ENCODE measurements at places on chromosomes 11 and 22.

GRCh38 chr22:25368271-25368670 lies 148.8 kb downstream of the CRYBB2 start:
- no peak for DNase-seq

DNA sequence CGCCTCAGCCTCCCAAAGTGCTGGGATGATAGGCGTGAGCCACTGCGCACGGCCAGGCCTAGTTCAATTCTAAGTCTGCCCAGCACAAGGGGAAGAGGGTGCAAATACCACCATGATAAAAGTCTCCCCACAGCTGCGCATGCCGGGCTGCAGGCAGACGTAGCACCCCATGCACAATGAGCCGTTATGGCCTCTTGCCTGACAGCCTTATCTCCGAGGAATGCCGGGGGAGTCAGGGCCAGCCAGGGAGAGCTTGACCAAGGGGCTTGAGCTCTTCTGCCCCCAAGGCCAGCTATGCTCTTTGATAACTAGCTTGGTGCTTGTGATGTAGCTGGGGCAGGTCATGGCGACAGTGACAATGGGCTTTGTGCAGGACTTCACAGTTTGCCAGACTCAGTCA lies 13.7 kb upstream of the SCUBE1 start:
- DNase-seq: no peak

DNA sequence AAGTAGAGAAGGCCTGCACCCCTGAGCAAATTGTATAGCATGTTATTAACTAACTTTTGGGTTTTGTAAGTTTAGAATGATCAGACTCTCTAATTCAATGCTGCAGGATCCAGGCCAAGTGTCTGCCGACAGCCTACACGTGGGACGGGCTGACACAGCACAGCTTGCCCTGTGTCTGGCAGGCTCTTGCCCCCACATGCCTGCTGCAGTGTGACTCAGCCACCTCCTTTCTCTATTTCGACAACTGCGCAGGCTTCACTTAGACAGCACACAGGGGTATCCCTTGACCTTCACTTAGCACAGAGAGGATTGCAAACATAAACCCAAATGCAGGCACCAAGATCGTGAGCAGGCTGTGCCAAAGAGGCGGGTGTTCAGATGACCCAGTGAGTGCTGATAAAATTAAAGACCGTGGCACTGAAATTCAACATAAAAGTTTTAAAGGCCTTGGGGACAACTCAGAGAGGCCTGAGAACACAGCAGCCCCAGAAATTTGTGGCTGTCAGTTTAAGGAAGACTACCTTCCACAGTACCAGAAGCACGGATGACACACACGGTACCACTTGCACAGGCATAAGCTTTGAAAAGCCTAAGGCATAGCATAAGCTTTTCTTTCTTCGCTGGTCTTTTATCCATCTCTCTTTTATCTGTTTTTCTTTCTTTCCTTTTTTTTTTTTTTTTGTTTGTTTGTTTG lies 37.8 kb downstream of the SCN3B start:
- DNase-seq: no peak

DNA sequence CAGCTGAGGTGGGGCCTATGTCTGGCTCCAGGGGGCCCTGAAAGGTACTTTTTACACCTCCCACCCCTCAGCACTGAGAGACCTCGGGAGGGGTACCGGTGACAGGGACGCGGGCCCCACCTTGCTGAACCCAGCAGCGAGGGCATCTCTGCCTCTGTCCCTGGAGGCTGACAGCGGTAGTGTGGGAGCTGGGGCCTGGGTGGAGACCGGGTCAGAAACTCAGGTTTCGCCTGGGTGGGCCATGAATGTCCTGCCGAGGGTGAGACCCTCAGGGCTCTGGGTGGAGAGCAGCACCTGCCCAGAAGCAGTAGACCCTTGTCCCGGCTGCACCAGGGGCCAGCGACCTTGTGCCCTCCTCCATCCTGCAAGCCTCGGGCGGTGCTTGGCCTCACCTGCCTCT lies 22.2 kb downstream of the PTDSS2 start:
- DNase-seq: no peak

DNA sequence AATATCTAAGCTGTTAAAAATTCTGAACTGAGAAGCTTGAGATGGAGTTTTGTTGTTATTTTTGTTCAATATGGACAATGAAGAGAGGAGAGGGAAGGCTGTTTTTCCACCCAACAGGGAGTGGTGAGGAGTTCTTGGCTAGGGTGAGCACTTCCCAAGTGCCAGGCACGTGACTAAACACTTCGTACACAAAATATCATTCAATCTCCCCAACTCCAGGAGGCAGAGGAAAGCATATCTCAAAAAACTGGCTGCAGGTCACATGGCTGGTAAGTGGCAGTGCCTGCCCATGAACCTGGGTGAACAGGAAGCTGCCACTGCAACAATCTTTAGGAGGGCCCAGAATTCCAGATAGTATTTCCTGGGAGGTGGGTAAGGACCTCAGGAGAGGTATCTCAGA lies 11.6 kb downstream of the ELF5 start:
- DNase-seq: no peak

GRCh38 chr22:39960791-39961746 lies 872 bp downstream of the TMA7B start:
- no peak for DNase-seq

DNA sequence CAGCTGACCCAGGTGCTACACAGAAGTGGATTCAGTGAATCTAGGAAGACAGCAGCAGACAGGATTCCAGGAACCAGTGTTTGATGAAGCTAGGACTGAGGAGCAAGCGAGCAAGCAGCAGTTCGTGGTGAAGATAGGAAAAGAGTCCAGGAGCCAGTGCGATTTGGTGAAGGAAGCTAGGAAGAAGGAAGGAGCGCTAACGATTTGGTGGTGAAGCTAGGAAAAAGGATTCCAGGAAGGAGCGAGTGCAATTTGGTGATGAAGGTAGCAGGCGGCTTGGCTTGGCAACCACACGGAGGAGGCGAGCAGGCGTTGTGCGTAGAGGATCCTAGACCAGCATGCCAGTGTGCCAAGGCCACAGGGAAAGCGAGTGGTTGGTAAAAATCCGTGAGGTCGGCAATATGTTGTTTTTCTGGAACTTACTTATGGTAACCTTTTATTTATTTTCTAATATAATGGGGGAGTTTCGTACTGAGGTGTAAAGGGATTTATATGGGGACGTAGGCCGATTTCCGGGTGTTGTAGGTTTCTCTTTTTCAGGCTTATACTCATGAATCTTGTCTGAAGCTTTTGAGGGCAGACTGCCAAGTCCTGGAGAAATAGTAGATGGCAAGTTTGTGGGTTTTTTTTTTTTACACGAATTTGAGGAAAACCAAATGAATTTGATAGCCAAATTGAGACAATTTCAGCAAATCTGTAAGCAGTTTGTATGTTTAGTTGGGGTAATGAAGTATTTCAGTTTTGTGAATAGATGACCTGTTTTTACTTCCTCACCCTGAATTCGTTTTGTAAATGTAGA lies 1.7 kb downstream of the MALAT1 start:
- DNase-seq: peak; percentile 37

- DNase-seq: no peak
Measured at GRCh38 chr22:40258017-40258416, 80.3 kb downstream of the TNRC6B start.

- DNase-seq: no peak
Measured at GRCh38 chr22:35978889-35979288, 49.7 kb downstream of the RBFOX2 start.

- DNase-seq: no peak
Measured at GRCh38 chr11:86617502-86617901, 54.9 kb downstream of the ME3 start.

DNA sequence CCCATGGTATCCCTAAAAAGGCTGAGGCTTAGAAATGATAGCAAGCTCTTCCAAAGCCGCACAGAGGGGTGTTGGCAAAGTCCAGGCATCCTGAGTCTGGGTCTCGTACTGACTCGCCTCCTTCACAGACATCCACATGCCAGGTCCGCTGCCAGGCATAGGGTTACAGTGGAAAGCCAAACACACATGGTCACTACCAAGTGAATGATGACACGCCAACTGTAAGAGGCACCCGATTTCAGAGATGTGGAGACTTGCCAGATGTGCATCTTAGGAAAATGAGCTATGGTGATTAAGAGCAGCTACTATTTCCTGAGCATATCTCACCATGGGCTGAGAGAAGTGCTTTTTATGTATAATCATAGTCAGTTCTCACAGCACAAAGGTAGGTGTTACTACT lies 314.9 kb downstream of the MIAT start:
- no peak for DNase-seq

DNA sequence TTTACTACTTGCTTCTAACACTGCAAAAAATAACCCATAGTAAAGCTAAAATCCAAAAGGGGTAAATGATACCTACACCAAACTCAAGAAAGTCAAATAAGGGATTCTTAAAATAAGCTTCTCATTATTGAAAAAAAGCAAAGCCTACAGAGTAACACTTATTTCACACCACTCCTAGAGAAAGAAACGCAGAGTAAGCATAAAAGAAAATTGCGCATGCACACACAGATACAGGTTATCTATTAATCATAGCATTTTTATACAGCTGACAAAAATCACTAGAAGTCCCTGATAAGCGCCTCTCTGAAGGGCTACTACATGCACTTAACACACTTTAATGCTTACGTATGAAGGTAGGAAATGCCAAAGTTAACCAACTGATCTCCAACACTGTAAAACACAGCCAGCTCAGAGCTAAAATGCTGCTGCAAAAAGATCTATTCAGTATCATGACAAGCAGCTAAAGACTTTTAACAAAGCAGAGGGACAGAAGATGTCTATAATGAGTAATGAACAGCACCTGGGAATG lies 14.0 kb downstream of the RBFOX2 start:
- no peak for DNase-seq

GRCh38 chr22:42717197-42717928 lies 3.3 kb downstream of the A4GALT start:
- DNase-seq: peak; percentile 30

GRCh38 chr11:85619499-85619898 lies 7.6 kb downstream of the DLG2 start:
- DNase-seq: no peak

DNA sequence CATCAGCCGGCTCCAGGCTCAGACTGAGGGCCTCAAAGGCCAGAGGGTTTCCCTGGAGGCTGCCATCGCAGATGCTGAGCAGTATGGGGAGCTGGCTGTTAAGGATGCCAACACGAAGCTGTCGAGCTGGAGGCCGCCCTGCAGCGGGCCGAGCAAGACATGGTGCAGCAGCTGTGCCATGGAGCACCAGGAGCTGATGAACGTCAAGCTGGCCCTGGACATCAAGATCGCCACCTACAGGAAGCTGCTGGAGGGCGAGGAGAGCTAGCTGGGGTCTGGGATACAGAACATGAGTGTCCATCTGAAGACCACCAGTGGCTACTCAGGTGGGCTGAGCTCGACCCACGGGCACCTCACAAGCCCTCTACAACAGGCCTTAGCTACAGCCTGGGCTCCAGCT lies 4.0 kb upstream of the SCUBE2 start:
- DNase-seq: no peak

DNA sequence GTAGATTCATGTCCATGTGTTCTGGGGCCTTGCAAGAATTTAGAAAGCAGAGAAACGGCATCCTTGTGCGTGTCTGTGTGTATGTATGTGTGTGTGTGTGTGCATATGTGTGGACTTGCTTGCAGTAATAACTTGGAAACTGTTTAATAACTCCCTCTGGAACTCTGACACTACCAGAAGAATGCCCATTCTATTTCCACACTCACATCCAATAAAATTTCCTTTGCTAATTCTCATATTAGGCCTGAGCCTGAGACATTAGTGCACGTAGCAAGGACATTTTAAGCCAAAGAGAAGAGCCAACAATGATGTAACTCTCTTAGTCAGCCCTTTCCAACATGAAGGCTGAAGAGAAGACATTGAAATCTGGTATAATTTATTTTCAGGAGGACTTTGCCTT lies 3.2 kb downstream of the OR4D6 start:
- no peak for DNase-seq

GRCh38 chr11:109984634-109985289 lies 108.4 kb upstream of the ZC3H12C start:
- DNase-seq: no peak

GRCh38 chr11:38819981-38820380 lies 2221.9 kb upstream of the RAG2 start:
- DNase-seq: no peak

DNA sequence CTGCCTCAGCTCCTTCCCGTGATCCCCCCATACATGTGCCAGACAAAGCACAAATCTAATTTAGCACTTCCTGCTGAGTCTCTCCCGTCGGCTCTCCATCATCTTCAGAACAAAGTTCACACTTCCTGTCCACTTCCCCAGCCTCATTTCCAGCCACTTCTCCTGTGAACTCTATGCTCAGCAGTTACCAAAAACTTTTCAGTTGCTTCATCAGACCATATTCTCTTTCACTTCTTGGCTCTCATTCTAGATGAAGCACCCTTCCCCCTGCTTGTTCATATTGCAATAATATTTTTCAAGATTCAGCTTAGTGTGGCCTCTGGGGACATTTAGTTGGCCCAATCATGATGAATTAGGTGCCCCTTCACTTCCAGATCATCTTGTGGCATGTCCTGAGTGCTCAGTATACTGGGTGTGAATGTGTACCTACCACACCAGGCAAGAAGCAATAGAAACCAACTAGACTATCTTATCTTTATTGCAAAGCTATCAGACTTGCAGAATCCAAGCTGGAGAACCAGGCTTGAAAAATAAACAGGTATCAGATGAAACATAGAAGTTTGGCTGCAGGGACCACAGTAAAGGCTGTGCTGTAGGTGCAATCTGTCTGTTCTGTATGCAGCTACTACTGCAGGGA lies 115.8 kb downstream of the NXPE2 start:
- DNase-seq: no peak

DNA sequence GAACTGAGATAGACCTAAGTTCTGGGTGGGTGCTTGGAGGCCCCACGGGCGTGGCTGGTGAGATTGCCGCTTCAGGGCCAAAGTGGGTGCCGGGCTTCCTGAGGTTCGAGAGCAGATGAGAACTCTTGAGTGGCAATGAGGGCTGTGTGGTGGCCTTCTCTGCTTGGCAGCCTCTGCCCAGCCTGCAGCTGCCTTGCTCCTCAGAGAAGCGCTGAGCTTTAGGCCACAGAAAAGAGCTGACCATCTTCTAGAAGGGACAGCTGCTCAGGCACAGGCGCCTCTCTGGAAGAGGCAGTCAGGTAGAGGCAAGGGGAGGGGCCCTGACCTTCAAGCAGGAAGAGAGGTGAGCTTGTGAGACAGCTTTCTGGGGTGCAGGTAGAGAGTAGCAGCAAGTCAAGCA lies 72.8 kb downstream of the MED15 start:
- no peak for DNase-seq

GRCh38 chr22:22422629-22423112 lies 85.9 kb downstream of the ZNF280B start:
- DNase-seq: peak; percentile 91

DNA sequence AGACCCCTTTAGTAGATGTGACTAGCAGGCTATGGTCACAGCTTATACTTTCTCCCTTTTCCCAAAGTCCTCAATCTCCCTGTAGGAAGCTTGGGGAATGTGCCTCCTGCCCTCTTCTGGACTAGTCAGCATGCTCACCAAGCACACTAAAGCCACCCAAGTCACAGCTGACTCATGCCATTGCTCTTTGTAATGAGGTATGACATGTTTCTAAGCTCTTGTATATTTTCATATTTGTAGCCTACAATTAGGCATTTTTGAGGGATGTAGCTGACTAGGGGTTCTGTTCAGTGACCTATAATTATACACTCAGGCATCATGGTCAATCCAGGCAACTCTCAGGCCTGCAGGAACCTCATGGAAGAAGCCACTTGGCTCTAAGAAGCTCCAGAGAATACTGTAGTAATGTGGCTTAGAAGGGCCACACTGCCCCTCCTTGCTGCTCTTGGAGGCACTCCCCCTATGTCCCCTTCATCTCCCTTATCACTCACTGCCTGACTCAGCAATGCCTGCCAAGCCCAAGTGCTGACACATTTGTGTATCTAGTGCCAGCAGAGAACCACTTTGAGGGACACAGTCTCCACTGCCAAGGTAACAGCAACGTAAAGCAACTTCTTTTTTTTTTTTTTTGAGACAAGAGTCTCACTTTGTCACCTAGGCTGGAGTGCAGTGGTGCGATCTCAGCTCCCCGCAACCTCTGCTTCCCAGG lies 86.2 kb downstream of the RPL27A start:
- no peak for DNase-seq

Data from NCI-H526 (cell line).